H9 (cell line): ENCODE measurements at places on chromosomes 2 and 18.

- peak; percentile 56 for DNase-seq
Observed at GRCh38 chr18:24118750-24119577, 19.9 kb upstream of the CABYR start.

DNA sequence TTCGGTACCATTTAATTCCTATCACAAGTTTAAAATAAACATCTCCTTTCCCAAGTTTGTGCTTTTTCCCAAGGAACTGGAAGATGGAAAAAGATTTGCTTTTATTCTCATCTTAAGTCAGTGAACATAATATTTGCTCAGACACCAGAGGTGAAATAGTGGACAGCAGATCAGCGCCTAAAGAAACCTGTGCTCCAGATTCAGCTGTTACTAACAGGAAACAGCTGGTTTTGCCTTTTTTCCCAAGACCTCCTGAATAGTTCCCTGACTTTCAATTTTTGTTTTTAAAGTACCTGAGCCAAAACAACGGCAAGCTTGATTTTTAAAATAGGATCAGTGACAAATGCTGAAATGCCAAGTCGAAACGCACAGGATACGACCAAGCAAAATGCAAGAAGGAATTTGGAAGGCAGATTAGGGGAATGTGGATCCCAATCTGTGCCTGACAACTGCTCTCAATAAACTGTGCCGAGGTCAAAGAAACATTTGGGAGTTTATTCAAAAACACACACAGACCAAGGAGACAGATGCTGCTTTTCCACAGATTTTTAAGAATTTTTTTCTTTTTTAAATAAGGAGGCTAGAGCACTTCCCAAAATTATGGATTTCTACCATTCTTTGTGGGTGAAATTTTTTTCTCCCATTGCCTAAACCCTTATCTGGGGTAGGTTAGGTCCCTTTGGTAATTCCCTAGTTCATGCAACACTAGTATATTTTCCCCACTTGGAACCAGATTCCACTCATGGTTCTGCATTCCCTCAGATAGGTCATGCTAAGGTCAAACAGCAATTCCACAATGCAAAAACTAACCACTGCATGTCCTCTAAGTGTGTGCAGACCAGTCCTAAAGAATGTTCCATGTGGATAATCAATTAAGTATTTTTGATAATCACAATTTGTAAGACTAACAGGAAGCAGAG lies 121.5 kb upstream of the PDE1A start:
- DNase-seq, result no peak

- DNase-seq, result no peak
Observed at GRCh38 chr18:49861659-49862058, 48.3 kb upstream of the ACAA2 start.

DNA sequence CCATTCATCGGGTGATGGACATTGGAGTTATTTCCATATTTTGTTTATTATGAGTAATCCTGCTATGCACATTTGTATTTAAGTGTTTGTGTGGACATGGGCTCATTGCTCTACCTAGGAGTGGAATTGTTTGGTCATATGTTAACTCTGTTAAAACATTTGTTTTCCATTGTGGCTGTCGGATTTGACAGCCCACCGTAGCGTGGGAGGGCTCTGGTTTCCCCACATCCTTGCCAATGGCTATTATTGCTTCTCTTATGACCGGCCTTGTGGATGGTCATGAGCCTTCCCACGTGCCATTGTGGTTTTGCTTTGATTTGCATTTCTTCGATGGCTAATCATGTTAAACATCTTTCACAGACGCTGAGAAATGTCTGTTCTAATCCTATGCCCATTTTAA lies 92.0 kb downstream of the ZNF236 start:
- DNase-seq, result no peak

DNA sequence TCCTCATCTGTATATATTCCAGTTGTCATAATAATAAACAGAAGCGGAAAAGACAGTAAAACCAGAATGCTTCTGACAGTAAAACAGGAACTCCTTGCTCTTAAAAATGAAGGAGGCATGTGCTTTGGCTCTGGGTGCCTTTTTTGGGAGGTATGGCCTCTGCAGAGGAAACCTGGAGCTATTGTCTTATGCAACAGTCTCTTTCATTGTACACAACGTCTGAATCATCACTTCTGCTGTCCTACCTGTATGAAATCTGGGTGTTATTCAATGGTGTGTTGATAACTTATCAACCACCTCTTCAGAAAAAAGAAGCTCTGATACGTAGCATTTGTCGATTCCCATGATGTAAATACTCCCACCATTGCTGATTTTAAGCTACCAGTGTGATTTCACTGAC lies 64.8 kb downstream of the CDCA7 start:
- DNase-seq, result no peak

- peak; percentile 69 for DNase-seq
Observed at GRCh38 chr18:80171054-80171872, 62.2 kb downstream of the ADNP2 start.

- no peak for DNase-seq
Observed at GRCh38 chr18:26017929-26018328, 72.5 kb downstream of the SS18 start.

DNA sequence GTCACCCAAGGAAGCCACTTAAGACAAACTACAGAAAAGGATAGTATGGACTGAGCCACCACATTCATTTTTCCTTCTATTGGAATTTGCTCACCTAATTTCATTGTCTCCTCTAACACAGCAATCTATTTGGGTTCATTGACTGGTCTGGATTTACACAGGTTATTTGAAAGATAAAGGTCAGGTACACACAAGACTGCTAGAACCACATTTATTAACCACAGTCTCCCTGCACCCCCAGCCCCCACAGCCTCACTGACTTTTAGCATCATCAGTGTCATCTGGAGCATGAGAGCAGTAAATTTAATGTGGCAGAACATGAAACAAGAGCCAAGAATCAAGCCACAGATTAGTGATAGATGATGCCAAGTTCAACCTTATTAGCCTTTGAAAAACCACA lies 226.9 kb upstream of the GYPC start:
- no peak for DNase-seq
